Hematopoietic multipotent progenitor cell treated with erythropoietin and hydrocortisone succinate and interleukin-3 and kit ligand, for 8 days (in vitro differentiated cells): ENCODE measurements at places on chromosomes 7 and 10.

GRCh38 chr10:124614003-124614659 is 130.0 kb downstream of the FAM53B start:
- DNase-seq = no peak

- DNase-seq = no peak
These were observed 3.4 kb downstream of the ZNF239 start for GRCh38 chr10:43570971-43571370.

- no peak for DNase-seq
These were observed 221.3 kb upstream of the FRMD4A start for GRCh38 chr10:14552015-14552414.

DNA sequence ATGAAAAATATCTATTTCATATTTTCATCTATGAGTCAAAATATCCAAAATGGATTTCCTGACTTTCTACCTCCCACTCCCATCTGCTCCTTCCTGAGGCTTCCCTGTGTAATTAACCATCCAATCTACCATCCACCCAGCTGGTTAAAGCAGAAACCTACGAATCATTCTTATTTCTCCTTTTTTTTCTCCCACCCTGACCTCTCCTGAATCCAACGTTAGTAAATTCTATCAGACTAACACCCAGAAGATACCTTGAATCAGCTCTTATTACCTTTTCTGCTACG is 3.7 kb upstream of the LIPF start:
- DNase-seq = no peak

- no peak for DNase-seq
These were observed 118.4 kb upstream of the WDR11 start for GRCh38 chr10:120732643-120733313.

GRCh38 chr7:55474944-55475854 is 97.1 kb downstream of the VOPP1 start:
- DNase-seq = peak; percentile 7

GRCh38 chr7:98024075-98024474 is 34.1 kb upstream of the OCM2 start:
- DNase-seq = no peak

GRCh38 chr10:128277267-128277840 is 151.1 kb upstream of the MKI67 start:
- DNase-seq = no peak

- no peak for DNase-seq
These were observed 157.2 kb upstream of the CELF2 start for GRCh38 chr10:10860455-10860976.

DNA sequence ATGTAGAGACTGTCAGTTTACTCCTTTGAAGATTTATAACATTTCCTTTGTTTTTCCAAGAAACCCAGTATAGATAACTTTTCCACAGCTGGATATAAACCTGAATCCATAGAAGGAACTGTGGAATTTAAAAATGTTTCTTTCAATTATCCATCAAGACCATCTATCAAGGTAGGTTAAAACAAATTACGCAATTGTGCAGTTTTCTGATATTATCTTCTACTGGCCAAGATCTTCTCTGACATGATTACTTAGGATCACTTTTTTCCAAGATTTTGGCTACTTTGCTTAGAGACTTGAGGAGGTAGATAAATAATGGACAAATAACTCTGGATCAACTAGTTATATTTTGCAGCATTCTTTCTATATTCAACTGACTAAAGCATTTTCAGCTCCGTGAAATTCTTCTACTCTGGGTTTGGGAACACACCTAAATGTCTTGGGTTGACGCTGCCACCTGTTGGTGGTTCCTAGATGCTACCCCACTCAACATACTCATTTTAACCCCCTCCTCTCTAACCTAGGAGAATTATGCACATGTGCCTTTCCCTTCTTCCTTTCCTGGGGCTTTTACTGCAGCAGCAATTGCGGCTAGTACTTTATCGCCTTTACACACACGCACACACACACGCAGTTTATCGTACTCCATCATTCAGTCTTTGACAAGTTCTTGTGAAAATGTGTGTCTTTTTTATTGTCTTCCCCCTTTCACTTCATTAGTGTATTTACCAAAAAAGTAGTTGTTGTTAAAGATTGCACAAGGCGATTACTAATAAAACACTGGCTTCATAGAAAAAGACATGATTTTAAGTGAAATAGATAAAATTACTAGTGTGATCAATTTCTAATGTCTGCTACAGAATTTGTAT is 32.7 kb downstream of the ABCB5 start:
- DNase-seq = peak; percentile 58

DNA sequence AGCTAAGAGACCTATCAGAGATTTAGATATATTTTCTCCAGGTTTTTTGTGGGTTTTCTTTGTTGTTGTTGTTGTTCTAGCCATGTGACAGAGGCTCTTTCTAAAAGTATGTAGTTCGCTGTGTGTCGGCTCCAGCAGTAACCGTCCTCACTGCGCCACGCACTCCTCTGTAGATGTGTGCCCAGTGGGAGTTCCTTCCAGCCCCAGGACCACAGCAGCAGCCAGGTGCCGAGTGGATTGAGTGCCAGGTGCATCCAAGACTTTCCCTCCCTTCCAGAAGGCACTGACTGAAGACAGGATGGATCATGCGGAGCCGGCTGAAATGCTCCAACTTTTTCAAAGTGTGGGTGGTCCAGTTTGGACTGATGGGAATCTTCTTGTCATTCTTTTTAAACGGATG is 31.8 kb downstream of the WDR86 start:
- no peak for DNase-seq

DNA sequence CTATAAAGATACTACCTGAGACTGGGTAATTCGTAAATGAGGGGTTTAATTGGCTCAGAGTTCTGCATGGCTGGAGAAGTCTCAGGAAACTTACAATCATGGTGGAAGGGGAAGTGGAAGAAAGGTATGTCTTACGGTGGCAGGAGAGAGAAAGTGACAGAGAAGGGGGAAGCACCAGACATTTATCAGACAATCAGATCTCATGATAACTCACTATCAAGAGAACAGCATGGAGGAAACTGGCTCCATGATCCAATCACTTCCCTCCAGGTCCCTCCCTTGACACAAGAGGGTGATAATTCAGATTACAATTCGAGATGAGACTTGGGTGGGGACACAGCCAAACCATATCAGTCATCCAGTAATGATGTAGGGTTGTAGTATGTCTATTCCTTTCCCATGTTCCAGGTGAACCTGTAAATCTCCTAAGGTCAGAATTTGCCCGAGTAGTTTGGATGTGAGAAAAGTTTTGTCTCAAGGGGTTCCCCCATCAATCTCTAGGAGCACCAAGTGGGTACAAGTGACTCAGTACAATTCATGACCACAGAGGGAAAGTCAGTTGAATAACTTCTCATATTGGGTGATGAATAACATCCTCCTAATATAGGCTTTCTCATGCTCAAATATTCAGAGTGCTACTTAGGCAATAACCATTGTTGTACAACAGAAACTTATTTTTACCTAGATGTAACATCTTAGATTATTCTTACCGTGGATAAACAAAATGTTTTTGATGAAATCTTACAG is 39.7 kb upstream of the MTPN start:
- no peak for DNase-seq

DNA sequence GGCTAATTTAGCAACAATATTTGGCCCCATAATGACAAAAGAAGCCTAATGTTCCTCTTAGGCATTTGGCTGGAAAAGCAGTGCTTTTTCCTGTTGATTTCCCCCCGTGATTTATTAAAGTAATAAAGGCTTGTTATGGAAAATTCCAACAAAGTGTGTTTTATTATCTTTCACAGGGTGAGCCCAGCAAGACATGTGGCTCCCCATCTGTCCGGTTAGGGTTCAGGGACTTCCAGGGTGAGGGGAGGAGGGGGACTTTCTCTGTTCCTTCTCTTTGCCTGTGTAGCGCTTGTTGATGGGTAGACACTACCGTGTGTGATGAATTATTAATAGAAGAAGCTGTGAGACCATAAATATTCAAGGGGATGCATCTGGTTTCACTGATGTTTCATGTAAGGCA is 39.0 kb downstream of the HTR5A start:
- DNase-seq = no peak

- DNase-seq = no peak
These were observed 4.0 kb upstream of the GPAM start for GRCh38 chr10:112187527-112187926.

DNA sequence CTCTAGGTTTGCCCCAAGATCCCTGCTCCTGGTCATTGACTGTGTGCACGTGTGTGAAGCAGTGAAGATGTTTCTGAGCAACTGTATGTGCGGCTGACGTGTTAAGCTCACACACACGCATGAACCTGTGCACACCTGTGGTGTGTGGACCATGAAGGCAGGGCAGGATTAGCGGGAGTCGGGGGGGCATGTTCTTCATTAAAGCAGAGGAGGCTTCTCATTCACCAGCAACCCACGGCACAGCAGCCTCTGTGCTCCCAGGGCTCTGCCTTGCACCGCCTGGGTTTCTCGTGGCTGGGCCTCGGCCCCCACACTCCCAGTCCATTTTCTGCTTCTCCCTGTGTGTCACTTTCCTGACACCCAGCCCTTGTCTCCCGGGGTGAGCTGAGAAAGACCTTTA is 824 bp upstream of the TACR2 start:
- no peak for DNase-seq

DNA sequence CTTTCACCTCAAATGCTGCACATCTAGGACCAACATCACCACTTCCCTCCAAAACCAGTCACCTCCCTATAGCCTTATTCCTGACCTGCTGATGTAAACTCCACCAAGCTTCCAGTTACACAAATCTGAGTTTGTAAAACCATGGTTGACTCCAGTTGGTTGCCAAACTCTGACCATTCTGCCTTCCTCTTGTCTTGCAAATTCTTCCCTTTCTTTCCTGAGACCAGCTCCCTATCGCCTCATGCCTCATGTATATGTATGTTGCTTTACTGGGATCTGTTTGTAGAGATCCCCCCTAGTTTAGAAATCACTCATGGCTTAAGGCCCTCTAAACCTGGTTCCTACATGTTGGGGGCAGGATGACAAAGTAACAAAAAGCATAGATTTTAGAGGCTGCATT is 31.3 kb downstream of the PAX2 start:
- DNase-seq = no peak

GRCh38 chr10:30782537-30783461 is 153.2 kb upstream of the LYZL2 start:
- DNase-seq = no peak

DNA sequence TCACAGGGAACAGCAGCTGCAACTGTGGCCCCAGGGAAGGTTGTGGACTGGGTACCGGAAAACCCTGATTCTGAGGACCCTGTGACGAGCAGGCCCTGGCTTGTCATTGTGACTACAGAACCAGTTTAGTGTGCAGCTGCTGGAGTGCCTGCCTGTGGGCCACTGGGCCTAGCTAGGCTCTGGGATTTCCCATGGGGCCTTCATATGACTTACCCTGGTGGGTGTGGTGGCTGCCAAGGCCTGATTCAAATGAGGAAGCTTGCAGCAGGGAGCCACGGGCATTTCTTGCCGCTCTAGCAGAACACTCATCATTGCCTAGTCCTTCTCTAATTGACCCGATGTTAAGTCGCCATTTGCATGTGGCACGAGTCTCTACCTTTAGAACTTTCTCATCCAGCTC is 14.7 kb upstream of the CAMK2G start:
- peak; percentile 65 for DNase-seq

GRCh38 chr10:3400348-3400747 is 227.8 kb upstream of the PITRM1 start:
- DNase-seq = no peak

DNA sequence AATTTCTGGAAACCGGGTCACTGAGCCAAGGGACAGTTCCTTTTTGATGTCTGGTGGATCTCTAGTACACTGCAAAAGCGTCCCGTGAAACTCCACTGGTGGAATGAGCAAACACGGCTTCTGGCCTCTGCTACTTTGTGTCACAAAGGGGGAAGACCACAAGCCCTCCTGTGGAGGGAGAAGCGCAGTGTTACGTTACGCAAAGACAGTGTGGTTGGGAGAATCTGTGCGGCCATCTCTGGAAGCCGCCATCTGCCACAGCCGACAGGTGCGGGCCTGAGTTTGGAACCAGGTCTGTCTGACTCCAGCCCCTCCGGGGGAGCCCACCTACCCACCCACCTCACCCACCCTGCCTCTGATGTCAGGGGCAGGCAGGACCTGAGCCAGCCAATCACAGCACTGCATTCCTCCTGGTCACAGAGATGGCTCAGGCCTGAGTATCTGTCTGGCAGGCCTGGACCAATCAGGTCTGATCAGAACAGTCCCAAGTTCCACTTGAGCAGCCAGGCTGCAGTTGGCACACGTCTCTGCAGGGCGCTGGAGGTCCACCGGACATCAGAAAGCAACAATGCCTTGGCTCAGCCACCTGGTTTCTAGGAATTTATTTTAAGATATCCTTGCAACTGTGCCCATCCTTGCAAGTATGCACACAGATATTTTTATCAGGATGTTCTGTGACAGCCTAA is 3.0 kb upstream of the CYP2W1 start:
- DNase-seq = no peak

GRCh38 chr7:21547501-21547900 is 4.7 kb downstream of the DNAH11 start:
- DNase-seq = no peak

DNA sequence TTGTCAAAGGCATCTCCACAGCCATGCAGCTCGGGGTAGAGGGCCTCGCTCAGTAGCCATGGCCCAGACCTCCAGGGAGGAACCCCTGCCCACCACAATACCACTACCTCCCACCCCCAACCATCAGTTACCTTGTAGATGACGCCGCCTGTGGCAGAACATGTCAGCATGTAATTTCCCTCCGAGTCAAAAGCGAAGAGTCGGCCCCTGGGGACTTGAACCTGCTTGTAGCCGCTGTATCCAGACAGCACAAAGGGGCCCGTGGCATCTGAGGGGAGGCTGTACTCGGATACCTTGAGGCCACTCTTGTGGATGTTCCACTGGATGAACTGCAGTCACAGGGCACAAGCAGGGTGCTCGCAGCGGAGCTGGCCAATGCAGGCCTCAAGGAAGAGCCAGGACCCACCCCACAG is 16.3 kb upstream of the CYREN start:
- DNase-seq = no peak

DNA sequence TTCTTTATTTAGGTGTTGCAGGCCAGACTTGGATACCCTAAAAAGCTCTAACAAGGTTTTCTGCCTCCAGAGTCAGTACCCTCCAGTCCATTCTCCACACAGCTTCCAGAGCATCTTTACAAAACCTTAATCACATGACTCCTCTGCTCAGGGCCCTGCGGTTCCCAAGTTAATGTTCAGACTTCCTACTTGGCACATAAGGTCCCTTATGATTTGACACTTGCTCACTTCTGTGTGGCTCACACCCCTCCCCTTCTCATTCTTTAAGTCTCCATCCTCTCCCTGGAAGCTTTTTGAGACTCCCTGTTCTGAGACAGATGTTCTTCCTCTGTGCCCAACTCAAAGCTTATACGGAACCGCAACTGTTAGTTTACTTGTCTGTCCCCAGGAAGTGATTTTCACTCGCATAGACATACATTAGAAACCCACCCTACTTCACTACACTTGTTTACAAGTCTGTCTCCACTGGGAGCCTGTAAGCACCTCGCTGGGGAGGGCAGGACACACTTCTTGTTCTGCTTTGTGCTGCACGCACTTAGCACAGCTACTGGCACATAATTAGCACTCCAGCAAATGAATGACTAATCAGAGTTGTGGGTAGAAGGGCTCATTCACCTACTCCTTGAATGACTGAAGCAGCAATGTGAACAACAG is 154.3 kb upstream of the LAMB4 start:
- no peak for DNase-seq
